ENCODE measurements at places on chromosomes 4 and X. TPM values are rescaled to one million over a fixed set of nuclear protein-coding genes. Genes with fewer than 3 reads are reported as not detected.

The SLC9B1 gene
- total RNA-seq = not detected

- H3K27me3 ChIP-seq = no peaks in the 10 kb centered on the region
- DNase-seq = no peak
- no peaks in the 10 kb centered on the region for H3K36me3 ChIP-seq
- no peak overlapping the region for H3K27ac ChIP-seq
These were observed 116.3 kb downstream of the BMP15 start for GRCh38 chrX:51026862-51027261.

DNA sequence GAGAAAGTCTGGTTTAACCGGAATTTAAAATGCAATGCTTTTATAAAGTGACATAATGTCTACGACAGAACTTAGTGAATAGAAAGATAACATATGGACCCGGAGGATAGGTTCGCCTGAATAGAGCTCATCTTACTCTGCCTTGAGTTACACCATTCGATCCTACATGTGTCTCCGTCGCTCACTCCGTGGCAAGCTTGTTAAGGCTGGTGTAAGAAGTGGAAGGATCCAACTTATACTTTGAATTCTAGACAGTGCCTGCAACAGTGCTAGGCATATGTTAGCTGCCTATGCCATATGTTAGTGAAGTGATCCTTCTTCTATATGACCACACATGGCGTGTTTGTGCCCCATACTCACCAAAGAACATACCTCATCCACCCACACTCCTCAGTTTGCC is 50.9 kb downstream of the SEL1L3 start:
- H3K36me3 ChIP-seq = no peaks in the 10 kb centered on the region
- H3K4me3 ChIP-seq = no peak overlapping the region
- no peak for DNase-seq
- H3K27me3 ChIP-seq = no peaks in the 10 kb centered on the region
- H3K4me1 ChIP-seq = peaks cover 40% of the 10 kb centered on the region

GRCh38 chrX:51459125-51459524 is 37.3 kb downstream of the NUDT11 start:
- no peak overlapping the region for H3K27ac ChIP-seq
- no peaks in the 10 kb centered on the region for H3K4me1 ChIP-seq
- DNase-seq = peak; percentile 18
- no peaks in the 10 kb centered on the region for H3K36me3 ChIP-seq
- no peak overlapping the region for H3K4me3 ChIP-seq

DNA sequence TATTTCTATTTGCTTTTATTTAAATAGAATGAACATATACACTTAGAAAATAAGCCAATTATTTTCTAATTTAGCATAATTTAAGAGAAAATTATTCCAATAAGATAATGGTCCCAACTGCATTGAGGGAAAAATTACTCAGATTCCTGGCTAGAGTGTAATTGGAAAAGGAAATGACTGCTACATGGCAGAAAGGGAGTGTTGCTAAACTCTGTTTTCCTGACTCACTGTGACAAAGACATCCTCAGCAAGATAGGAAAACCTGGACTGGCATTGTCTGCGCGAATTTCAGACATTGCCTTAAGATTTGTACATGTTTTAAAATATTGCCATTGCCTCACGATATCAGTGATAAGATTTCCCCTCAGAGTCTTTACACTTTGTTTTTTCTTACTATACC is 8.2 kb downstream of the TNIP3 start:
- H3K4me3 ChIP-seq = no peak overlapping the region
- H3K4me1 ChIP-seq = peaks cover 8% of the 10 kb centered on the region
- no peaks in the 10 kb centered on the region for H3K36me3 ChIP-seq
- no peak overlapping the region for H3K27ac ChIP-seq

GRCh38 chr4:16659694-16660093 is 238.8 kb downstream of the LDB2 start:
- H3K27me3 ChIP-seq = no peaks in the 10 kb centered on the region
- no peak for DNase-seq
- H3K4me3 ChIP-seq = no peak overlapping the region
- H3K27ac ChIP-seq = no peak overlapping the region
- H3K36me3 ChIP-seq = no peaks in the 10 kb centered on the region

- H3K4me1 ChIP-seq = no peaks in the 10 kb centered on the region
- H3K27me3 ChIP-seq = no peaks in the 10 kb centered on the region
- no peak overlapping the region for H3K4me3 ChIP-seq
- H3K36me3 ChIP-seq = no peaks in the 10 kb centered on the region
- H3K27ac ChIP-seq = no peak overlapping the region
- DNase-seq = no peak
These were observed 5.6 kb downstream of the TASL start for GRCh38 chrX:30572004-30572403.

DNA sequence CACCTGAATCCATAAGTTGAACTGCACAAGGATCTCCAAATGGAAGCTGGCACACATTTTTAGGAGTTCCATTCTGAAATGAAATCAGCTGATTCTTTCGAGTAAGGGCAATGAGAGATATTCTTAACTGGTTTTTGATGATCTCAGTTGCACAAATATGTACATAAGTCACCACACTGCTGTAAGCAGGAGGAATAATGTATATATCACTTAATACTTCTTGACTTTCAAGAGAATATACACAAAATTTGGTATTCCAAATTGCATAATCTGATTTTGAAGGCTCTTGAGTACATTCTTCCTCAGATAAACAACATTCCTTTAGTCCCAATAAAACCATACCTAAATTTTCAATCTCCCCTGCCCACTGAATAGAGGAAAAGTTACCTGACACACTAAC is 8.2 kb downstream of the FANCB start:
- H3K27ac ChIP-seq = no peak overlapping the region
- no peak for DNase-seq
- H3K36me3 ChIP-seq = no peaks in the 10 kb centered on the region
- no peaks in the 10 kb centered on the region for H3K4me1 ChIP-seq

- no peaks in the 10 kb centered on the region for H3K36me3 ChIP-seq
- peak overlapping the region; percentile 52 for H3K27ac ChIP-seq
- no peak for DNase-seq
- H3K27me3 ChIP-seq = no peaks in the 10 kb centered on the region
These were observed 456 bp downstream of the SNX12 start for GRCh38 chrX:71067712-71068043.
